ENCODE measurements at places on chromosomes 2 and 18.

- DNase-seq, result no peak
Measured at GRCh38 chr2:33602201-33602830, 3.2 kb upstream of the FAM98A start.

GRCh38 chr2:186894478-186894877 lies 45.5 kb upstream of the ZSWIM2 start:
- no peak for DNase-seq

DNA sequence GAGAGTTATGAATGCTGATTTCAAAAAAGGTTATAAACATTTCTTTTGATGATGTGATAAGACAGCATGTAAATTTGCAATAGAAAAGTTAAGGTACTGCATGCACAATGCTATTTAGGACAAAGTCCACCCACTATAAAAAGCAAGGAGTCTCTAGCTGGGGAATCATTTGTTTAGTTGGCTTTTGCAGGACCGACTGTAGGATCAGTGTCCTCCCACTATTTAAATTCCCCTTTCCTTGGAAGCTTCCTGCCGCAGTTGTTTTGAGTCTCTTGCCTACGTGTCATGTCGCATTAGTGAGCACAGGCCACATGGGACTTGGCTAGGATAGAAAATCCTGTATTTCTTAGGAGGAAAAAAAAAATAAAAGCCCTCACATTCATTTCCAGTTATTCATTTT lies 13.1 kb downstream of the QPCT start:
- no peak for DNase-seq

DNA sequence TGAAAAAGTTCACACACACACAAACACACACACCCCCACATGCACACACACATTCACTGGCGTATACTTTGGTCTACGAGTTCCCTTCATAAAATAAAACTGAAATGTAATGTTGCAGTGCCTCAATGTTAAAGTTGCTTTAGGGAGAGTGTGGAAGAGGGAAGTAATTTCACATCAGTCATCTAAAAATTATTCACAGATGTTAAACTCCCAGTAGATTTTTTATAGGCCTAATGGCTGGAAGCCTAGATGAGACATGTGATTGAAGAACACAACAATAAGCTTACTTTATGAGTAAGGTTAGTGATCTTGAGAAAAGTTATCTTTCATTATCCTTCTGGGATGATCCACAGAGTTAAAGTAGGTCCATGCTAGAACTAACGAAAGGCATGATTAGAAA lies 506.7 kb upstream of the CNTNAP5 start:
- no peak for DNase-seq

- DNase-seq, result no peak
Measured at GRCh38 chr2:231626449-231626848, 33.8 kb downstream of the TEX44 start.

DNA sequence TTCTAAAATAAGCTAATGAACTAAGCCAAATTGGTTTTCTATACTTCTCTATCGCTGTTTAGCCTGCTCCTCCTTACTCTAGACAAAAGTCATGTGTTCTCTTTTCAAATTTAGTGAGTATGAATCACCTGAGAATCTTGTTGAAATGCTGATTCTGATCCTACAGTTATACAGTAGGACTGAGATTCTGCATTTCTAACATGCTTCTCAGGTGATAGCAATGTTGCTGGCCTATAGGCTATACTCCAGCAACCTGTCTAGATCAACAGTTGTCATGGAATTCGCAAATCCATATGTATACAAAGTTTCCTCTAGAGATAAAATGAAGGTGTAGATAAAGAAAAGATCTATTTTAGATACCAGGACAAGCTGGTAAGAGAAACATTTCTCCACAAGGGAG lies 62.9 kb downstream of the MEMO1 start:
- DNase-seq, result no peak

DNA sequence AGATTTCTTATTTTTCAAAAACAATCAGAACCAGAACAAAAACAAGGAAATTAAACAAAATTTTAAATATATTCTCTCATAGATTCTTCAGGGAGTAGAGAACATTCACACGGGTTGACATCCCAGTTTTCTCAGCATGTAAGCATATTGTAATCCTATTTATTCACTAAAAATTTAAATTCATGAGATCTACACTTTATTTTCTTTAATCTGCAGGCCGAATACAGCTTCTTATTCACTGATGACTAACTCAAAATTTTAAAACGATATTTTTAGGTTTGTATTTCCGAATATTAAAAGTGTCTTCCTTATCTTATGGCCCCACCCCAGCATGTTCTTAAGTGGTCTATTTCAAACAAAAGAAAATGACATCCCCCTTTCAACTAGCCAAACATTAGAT lies 262.4 kb downstream of the MEIS1 start:
- DNase-seq, result peak; percentile 48

- no peak for DNase-seq
Measured at GRCh38 chr18:8286303-8286702, 322.9 kb upstream of the RAB12 start.

DNA sequence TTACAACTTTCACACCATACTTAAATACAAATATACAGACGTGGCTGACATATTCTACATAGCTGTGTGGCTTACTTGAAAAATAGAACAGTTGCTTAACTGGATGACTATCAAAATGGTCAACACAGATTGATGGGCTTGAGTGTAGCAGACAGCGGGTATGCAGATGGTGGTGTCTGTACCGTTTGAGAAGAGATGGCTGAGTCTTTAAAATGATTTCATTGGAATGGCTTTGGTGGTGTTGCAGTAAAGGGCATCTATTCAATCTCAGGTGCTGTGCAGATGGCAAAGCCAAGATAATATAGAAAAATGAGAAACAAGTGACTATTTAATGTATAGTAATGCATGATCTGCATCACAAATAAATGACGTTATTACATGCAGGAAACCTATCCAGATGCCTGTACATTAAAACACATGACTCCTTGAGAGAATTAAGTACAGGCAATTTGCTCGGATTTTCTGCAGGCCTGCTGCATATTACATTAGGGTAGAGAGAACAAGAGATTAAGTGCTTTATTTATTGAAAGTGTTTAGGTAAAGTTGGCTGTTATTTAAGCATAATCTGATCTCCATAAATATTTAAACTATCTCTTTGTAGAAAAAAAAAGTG lies 68.5 kb downstream of the AGPS start:
- no peak for DNase-seq

GRCh38 chr2:79910643-79911042 lies 393.9 kb downstream of the LRRTM1 start:
- no peak for DNase-seq

DNA sequence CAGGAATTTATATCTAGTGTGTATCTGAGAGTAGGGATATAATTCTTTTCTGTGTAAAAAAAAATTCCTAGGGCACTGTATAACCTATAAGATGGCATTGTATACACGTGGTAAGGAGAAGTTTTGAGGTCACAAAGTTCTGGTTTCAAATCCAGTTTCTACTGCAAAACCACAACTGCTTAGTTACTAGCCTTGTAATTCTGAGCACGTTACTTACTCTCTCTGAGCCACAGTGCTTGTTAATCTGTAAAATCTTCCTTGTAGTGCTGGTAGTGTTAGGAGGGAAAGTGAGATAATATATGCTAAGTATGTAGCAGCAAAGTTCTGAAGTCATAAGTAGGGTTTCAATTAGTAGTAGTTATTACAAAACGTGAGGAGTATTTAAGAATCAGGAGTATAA lies 175.4 kb downstream of the SATB2 start:
- DNase-seq, result no peak

DNA sequence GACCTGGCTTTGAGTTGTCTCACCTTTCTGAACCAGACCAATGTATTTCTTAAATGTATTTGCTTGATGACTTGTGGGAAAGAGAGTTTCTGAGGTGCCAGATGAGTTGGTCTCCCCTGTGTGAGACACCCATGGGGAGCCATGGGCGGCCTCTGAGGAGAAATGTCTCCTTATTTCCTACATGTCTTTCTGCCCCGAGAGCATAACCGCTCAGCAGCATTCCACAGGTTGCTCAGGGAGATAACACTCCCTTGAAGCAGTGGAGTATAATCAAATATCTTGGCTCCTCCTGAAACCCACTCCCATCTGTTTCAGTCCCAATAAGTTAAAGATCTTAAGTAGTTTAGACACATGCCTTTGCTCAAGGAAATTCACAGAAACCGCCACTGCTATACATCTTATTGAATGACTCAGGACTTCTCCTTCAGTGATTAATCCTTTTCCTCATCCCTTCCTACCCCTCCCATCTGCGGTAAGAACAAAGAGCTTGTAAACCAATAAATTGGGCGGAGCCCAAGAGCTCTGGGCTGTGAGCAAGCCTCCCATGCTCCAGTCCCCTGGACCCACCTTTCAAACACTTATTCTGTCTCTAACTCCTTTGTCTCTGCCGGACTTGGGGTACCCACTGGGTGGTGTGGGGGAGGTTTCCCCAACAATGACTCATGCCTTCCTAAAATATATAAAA lies 285.5 kb upstream of the LRRTM4 start:
- no peak for DNase-seq

GRCh38 chr2:151197184-151198108 lies 64.2 kb downstream of the RBM43 start:
- no peak for DNase-seq

DNA sequence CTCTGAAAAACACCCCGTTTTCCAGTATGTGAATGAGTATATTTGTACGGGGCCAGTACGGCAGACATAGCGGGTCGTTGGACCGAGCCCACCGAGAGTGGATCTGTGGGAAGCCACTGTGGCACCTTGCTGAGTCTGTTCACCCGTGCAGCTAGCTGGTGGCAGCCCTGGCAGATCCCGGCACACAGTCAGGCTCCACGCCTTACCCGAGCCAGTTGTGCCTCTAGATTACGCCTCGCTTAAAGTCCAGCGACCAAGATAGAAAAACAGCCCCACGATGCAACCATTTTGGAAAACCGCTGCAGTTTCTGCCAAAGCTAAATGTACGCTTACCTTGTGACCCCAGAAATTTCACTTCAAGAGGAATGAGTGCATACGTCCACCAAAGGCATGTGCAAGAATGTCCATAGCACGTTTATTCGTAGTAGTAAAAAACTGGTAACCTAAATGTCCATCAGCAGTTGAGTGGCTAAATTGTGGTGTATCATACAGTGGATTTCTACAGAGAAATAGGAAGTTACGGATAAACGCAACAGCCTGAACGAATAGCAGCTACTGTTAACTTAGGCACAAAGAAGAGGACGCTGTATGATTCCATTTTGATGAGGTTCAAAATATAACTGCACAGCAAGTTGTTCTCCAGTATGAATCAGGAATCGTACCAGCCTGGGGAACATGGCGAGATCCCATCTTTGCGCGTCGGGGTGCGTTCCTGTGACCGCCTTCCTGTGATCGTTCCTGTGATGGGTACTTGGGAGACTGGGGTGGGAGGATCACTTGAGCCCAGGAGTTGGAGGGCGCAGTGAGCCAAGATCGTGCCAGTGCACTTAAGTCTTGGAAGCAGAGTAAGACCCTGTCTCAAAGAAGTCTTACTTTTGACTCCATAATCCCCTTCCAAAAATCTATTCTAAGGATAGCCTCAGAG lies 688 bp upstream of the WDR33 start:
- no peak for DNase-seq

DNA sequence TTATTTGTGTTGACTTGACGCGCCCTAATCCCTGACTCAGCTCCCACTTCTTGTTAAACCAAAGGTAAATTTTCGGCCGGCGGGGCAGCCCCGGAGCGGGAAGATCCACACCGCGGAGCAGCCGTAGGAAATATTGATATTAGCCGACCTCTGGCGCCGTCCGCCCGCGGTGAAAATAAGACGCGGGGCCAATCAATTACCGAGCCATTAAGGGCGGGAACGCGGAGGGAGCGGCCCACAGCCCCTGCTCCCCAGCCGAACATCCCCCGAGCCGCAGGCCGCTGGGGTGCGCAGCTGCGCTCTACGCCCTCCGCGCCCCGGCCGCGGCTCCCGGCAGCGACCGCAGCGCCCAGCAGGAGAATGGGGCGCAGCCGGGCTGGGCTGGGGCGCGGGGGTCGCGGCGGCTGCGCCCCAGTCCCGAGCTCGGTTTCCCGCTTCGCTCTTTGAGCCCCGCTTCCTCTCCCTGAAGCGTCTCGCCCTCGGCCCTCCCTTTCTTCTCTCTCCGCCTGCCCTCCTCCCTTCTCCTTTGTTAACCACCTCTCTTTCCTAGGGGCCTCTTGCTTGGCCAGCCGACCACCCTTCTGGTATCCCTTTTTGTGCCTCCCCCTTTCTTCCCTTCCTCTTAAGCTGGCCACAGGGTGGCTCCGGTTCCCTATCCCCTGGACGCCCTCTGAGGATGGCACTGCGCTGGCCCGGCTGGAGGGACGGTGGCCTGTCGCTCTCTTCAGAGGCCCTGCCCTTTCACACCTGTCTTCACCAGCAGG lies 40.9 kb downstream of the CELF4 start:
- DNase-seq, result no peak

GRCh38 chr2:19185086-19185485 lies 173.3 kb downstream of the OSR1 start:
- no peak for DNase-seq

DNA sequence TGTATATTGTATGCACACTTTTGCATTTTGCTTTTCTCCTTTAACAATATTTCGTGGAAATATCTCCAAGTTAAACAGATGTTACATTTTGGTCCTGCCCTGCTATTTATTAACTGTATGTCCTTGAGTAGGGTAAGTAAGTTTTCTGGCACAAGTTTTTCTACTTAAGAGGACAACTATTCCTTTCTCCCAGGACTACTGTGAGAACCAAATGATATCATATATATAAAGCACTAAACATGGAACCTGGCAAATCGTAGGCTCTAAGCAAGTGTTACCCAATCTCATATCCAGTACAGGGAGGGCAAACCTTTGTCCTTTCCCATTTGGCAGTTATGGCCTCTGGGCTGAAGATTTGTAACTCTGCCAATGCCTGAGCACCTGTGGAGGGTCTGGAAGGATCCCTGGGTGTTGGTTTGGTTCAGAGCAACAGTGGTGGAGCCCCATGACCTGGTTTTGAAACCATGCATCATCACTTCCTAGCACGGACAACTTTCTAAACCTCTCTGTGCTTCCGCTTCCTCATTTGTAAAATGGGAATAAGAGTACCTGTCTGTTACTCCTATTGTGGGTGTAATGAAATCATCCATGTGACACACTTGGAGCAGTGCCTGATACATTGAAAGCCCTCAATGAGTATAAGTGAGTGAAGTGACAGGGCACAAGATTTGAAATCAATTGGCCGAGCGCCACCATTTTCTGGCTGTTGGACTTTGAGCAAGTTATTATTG lies 28.3 kb upstream of the ICOS start:
- no peak for DNase-seq

DNA sequence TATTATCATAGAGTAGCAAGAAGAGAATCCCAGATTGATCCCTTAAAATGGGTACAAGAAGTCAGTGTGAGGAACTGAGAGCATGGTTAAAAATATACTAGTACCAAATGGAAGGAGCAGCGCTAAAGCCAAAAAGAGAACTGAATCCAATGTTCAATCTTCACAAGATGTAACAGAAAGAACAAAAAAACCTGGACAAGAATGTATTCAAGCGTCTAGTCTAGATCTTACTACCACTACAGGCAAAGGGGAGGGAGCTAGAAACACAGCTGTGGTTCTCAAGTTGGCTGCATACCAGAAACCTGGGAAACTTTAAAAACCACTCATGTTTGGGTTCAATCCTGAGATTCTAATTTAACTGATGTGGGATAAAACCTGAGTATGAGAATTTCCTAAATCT lies 57.5 kb downstream of the PIAS2 start:
- no peak for DNase-seq

- no peak for DNase-seq
Measured at GRCh38 chr2:54598347-54599325, 124.8 kb upstream of the EML6 start.

- DNase-seq, result peak; percentile 77
Measured at GRCh38 chr2:6968319-6969100, 51.3 kb downstream of the RNF144A start.

- no peak for DNase-seq
Measured at GRCh38 chr18:21272016-21272579, 30.1 kb downstream of the GREB1L start.
